ENCODE measurements at places on chromosomes 7 and 10.
A peak's percentile ranks its signal among the peaks of the same experiment; 100 is the strongest.

DNA sequence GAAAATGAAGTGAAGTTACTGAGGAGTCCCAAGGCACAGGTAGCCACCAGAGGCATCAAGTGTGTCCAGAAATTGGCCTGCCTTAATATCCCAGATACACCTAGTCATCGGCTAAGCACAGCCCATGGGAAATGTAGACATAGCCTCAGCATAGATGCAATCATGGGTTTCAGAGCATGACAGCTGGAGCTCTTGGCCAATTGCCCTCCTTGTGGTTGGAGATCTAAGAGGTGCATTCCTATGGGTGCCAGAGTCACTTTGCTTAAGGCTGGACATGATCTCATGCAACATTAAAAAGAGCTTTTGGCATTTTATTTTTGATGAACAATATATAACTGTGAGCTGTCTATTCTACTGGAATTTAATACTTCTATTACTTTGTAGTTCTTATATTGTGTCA is 758.0 kb upstream of the LRRTM3 start:
- no peak for DNase-seq

DNA sequence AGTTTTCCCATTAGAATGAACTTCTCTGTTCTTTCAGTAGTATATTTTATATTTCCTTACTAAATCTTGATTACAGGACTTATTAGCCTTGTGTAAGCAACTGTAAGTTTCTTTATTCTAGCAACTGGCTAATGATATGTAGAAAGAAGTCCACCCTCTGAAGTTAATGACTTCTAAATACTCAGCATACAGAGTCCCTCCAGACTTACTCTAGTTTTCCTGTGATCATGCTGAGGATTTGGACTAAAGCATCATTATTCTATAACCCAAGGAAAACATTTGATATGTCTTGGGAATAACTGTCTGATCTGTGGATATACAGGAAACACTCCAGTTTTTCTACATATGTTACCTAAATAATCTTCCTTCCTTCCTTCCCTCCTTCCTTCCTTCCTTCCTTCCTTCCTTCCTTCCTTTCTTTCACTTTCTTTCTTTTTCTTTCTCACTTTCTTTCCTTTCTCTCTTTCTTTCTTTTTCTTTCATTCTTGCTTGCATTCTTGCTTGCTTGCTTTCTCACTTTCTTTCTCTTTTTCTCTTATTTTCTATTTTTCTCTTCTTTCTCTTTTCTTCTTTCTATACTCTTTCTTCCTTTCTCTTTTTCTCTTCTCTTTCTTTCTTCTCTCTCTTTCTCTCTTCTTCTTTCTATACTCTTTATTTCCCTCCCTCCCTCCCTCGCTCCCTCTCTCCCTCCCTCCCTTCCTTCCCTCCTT is 297.6 kb upstream of the MTPN start:
- DNase-seq, result no peak

GRCh38 chr7:110418659-110419280 is 672.2 kb upstream of the LRRN3 start:
- no peak for DNase-seq

GRCh38 chr7:20307119-20307518 is 23.6 kb upstream of the ITGB8 start:
- DNase-seq, result no peak

DNA sequence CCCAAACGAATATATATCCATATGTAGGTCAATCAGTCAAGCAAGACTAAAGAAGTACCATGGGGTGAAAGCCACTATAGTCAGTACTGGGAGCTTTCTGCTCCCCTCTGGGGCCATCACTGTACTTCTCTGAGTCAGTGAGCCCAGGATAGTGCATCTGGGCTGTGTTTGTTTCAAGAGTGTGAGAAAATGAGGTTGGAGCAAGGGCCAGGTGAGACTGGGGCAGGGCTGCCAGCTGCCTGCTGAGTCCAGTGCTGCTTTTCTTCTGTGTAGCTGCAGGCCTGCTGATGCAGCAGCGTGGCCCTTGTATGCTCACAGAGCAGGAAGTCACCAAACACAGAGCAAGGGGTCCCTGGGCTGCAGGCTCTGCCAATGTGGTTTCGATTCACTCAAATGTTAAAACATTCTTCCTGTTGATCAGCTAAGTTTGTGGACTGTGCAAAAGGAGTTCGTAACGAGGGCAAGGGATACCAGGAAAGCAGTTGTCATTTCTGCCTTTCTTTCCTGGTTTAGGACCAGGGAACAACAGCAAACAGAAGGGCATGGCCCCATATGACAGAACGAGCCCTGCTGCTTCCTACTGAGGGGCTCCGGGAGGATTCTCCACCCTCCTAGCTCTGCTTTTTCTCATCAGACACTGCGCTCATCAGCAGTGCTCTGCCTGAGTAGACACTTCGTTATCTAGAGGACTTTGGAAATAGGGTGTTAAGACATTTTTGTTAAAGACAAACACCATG is 65.4 kb upstream of the TNS3 start:
- no peak for DNase-seq

DNA sequence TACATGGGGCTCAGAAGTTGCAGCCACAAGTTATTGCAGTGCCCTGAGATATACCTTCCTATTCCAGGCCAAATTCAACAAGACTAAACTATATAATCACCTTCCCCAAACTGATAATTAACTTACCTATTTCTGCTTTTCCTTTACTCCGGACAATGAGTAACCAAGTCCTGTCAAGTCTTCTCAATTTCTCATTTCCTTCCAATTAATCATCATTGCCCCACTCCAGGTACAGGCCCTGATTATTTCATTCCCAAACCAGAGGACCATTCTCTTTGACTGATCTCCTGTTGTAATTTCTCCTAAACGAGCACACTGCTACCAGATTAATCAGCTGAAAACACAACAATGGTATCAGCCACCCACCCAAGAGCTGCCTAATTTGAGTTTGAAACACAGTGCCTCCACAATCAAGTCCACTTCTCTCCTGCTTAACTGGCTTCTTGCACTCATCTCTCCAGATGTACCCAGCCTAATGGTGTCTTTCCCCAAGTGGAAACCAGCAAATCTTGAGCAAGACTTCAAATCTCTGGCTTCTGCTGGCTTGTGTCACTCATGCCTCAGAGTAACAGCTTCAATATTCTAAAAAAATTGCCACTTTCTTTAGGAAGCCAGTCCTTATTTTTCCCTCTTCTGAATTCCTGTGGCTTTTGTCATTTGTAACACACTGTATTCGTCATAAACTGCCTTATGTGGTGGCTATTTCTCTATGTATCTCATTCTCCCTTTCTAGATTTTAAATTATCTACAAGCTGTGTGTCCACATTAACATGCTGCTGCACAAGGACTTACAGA is 89.1 kb downstream of the CDK6 start:
- no peak for DNase-seq

DNA sequence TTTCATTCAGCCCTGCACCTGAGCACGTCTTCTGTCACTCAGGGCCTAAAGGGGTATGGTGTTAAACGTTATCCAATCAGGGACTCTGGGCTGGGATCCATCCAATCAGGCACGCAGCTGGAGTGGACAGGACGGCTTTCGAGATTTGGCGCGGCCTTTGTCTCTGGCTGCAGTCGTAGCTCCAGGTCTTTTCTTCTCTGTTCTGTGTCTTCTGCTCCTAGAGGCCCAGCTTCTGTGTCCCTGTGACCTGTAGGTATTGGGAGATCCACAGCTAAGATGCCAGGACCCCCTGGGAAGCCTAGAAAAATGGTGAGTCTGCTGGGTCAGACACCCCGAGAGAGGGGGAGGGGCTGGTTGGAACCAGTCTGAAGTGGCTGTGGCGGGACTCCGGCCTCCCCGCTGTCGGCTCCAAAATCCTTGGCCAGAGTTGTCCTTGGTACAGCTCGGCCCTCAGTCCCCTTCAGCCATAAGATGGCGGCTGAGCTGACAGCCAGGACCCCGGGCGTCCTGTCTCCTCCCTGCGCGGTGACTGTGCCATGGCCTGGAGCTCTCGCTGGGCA is 11.7 kb upstream of the ZNF680 start:
- DNase-seq, result no peak

DNA sequence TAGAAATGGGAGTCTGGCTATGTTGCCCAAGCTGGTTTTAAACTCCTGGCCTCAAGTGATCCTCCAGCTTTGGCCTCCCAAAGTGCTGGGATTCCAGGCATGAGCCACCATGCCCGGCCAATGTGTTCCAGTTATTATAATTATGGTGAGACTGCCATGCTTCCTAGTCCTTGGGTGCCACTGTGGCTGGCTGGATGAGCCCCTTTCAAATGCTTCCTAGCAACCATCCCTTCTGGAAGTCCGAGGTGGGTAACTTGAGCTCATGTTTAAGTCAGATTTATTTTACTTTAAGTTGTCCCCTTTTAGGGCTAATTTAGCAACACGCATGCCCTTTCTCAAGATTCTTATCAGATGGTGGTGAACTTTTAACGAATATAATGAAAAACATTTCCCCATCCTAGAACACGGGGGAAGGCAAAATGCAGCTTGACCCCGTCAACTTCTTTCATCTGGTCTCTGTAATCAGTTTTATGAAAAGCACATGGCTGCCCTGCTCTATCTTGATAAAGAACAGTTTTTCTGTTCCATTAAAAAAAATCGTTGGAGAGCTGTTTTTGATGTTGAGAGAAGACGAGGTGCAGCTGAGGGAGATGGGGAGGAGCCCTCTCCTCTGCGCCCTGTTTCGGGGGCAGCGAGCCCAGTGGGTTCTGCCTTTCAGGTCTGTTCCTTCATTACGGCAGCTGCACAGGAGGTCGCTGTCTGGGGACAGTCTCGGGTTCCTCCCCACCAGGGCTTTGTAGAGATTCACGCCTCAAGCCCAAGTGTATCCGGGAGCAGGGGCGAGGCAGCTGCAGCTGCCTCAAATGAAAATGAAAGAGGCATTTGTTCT is 61.0 kb upstream of the MKI67 start:
- peak; percentile 39 for DNase-seq

- no peak for DNase-seq
These were observed 59.4 kb downstream of the USP6NL start for GRCh38 chr10:11551916-11552602.

DNA sequence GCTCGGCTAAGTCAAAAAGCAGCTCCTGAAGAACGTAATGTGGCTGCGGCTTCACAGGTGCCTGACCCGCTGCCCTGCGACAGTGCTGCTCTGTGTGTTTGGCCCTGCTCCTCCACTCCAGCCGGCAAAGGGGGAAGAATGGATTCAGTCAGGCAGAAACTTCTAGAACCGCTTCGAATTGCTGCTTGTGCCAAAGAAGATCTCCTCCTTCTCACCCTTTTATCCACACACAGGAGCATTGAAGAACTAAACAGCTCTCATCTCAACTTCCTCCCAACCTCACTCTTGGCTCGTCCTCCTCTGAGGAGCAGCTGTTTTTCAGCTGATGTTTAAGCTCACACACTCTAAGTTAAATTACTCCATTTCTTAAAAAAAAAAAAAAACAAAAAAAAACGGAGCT is 651.4 kb downstream of the INHBA start:
- DNase-seq, result no peak

DNA sequence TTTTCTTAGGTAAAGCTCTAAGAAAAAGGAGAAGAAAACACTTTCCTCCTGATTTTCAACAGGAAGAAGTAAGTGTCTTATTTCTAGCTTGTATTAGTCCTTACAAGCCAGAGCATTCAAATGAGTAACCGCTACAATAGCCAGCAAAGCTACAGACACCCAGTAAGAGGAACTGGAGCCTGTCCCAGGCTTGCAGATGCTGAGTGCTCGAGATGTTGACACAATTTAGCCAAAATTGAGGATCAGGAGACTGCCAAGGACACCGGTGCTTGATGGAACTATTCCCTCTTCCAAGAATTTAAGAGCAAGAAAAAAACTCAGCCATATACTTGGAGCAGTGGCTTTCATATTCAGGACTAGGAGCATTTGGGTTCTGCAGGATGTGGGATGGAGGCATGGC is 149.3 kb upstream of the DPP6 start:
- DNase-seq, result no peak

DNA sequence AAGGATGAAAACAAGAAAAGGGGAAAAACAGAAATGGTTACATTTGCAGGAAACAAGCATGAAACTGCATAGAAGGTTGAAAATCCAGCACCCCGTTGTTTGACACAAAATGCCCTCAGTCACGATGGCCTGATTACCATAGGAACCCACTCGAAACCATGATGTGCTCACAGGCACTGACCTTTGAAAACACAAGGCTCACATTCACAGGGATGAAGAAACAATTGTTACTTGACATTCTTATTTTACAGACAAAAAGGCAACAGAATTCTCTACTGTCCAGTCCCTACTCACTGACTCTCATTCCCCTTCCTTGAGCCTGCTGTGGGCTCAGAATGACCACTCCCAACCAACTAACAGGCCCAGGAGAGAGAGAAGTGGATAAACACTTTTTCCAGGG is 131.4 kb upstream of the PDLIM1 start:
- DNase-seq, result no peak

DNA sequence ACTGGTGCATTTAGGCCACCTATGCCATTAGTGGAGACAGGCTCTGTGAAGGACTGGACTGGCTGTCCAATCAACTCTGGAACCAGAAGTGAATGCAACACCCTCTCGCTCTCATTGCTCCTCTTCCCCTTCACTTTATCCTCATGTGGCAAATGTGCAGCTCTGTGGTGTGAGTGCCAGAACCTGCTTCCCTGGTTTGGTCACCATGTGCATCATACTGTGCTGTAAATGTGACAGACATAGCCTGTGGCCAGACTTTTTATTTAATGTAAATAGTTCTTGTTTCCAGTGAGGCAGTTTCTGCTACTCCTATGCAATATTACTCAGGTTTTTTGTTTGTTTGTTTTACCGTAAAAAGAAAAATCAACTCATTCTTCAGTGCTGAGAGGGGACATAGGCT is 73.0 kb upstream of the PPP1R9A start:
- DNase-seq, result no peak

DNA sequence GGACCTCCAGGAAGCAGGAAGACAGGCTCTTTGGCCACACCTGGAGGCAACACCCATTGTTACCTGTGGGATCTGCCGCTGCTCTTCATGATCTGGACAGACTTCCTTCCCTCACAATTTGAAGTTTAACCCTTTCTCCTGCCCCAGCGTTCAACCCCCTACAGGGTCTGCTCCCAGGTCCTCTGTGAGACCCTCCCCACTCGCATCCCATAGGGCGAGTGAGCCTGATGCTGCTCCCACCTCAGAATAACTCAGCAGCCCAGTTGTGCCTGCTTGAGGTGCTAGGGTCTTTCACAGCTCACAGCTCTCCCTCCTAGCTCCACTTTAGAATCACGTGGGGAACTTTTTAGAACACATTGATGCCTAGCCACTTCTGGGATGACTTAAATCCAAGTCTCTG is 61.8 kb upstream of the C10orf90 start:
- no peak for DNase-seq

- no peak for DNase-seq
These were observed 219.6 kb downstream of the PHF14 start for GRCh38 chr7:11193131-11193867.

GRCh38 chr10:131777162-131777561 is 123.6 kb upstream of the PPP2R2D start:
- no peak for DNase-seq

Data from stimulated activated CD4-positive, alpha-beta T cell treated with anti-CD3 and anti-CD28 coated beads, Interleukin-15, amount 100 ng/mL, for 24 hours (primary cell).